Activated CD4-positive, alpha-beta T cell treated with anti-CD3 and anti-CD28 coated beads, Interleukin-2, amount 50 U/mL, for 48 hours (primary cell): ENCODE measurements at places on chromosomes 12 and 14.

GRCh38 chr12:14188744-14189143 lies 176.7 kb upstream of the ATF7IP start:
- DNase-seq = no peak

DNA sequence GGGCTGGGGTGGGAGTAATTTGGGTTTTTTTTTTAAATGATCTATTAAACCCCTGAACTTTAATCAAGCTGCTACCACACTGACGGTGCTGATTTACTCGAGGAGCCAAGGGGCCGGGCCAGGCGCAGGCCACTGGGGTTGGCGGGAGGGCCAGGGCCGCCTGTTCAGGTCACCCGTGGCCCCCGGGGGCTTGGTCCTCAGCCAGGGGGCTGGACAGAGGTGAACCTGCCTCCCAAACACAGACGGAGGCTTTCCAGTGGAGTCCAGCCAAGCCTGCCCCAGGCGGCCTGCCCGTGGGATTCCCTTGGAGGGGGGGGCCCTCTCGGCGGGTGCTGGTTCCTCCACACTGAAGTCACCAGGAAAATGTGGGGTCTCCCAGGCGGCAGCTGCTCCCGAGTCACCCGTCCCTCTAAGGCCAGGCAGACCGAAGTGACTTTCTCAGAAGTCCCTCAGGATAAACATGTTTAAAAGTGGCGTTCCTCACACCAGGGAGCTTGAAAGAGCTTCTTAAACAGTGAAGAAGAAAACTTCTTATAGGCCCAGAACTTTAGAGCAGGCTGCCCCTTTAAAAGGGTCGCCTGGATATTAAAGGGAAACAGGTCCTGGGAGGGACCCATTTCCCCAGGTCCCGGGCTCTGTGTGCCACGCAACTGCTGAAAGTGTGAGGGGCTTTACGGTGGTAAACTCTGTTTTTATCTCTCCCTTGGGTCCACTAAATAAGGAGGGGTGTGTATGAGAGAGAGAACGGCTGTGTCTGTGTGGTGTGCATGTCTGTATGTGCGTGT lies 167.2 kb upstream of the GSC start:
- no peak for DNase-seq

- DNase-seq = no peak
Measured at GRCh38 chr14:51302295-51303030, 62.4 kb downstream of the TMX1 start.

GRCh38 chr12:92021666-92022035 lies 124.0 kb downstream of the BTG1 start:
- no peak for DNase-seq

GRCh38 chr14:59377491-59377890 lies 87.7 kb downstream of the GPR135 start:
- DNase-seq = no peak

DNA sequence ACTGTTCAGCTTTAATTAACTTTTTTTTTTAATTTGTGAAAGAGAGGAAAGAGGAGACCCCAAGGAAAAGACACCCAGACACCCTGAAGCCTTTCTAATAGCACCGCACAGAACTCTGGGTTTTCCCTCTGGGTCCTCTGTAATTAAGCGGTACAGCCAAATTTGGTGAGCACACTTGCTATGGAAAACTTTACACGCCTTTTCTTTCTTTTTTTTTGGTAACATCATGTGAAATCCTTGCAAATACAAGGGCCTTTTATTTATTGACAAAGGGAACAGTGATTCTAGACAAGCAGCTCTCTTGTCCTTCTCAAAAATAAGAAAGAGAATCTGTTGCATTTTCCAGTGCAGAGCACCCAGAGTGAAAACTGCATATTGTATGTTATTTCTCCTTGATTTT lies 44.4 kb upstream of the CPM start:
- no peak for DNase-seq

- no peak for DNase-seq
Measured at GRCh38 chr12:52913431-52913821, 8.6 kb upstream of the KRT8 start.

DNA sequence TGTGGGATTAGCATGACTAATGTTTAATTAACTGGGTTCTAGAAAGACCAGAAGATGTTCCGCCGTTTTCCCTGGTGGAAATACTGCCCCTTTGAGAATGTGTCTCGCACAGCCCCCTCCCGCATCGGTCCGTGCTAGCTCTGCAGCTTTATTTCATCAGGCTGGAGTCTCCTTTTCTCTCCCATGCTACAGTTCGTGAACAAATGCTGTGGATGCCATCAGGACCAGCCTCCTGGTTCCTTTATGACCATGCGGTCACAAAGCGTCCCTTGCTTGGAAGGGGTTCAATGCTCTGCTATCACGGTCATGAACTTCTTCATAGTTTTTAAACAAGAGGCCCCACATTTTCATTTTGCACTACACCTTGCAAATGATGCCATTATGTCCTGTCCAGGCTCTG lies 157.7 kb upstream of the TMEM132C start:
- no peak for DNase-seq
